ENCODE measurements at places on chromosomes 7 and 10.

- DNase-seq, result no peak
These were observed 121.4 kb upstream of the RET start for GRCh38 chr10:42955493-42955889.

DNA sequence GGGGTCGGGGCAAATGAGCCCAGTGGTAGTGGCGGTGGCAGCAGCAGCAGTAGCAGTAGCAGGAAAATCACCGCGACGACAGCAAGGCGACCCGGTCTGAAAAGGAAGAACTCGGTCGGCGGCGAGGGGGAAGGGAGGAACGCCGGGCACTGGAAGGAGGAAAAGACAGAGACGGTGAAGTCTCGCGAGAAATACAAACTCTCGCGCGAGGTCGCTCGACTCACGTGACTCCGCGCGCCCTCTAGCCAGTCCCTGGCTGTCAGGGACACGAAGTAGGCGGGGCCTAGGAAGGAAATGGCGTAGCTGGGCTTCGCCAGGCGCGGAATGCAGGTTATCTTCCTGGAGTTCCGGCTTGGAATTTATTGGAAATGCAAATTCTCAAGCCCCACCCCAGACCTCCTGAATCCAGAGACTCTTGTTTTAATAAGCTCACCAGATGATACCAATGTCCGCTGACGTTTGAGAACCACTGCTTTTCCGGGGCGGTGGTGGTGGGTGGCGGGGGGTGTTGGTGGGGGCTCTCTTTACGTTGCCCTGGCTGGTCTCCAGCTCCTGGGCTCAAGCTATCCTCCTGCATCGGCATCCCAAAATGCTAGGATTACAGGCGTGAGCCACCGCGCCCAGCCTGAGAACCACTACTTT lies at the start of gene SMNDC1:
Gene SMNDC1 (minus strand): TSS at position 141 of the 642 bp plus-strand sequence. CDS start 1,333 bp downstream, outside the sequence.
- peak; percentile 98 for DNase-seq

DNA sequence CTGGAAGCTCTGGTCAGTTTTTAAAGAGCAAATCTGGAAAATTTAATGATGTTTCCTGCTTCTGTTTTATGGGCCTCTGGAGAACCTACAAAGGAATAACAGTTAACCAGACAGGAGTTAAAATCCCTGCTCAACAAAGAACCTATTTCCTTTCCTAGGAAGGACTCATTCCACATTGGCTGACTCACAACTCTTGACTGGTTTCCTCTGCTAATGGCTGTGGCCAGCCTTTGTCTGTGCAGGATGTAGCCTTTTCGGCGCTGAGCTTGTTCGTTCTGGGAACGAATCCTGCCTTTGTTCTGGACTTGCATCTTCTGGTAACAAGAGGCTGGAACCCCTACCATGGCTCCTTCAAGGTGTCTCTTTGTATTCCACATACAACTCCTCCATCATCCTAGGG lies 112.8 kb upstream of the PDCD4 start:
- no peak for DNase-seq

- DNase-seq, result no peak
These were observed 175.5 kb upstream of the MYO3A start for GRCh38 chr10:25758511-25758910.

GRCh38 chr10:33087922-33088321 lies 129.9 kb upstream of the ITGB1 start:
- no peak for DNase-seq

GRCh38 chr10:52276986-52277385 lies 37.1 kb upstream of the DKK1 start:
- no peak for DNase-seq

- no peak for DNase-seq
These were observed 64.0 kb upstream of the PCBD1 start for GRCh38 chr10:70952401-70952800.

DNA sequence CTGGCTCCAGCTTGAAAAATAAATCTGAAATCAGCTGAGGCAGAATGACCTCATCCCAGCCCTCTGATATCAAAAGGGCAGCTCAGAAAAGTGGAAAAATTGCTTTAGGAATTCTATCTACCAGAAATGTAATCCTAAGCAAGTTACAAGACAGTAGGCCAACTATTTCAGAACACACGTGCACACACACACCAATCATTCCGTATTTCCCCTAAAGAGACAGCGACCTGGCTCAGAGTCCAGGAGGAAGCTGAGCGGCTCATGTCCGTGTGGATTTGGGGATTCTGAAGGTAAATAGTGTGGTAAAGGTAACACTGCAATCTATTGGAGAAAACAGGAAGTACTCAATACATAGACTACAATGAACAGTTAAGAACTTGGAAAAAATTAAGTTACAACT lies 288.2 kb downstream of the CALN1 start:
- no peak for DNase-seq

GRCh38 chr10:113991091-113991860 lies 52.4 kb upstream of the ADRB1 start:
- no peak for DNase-seq

DNA sequence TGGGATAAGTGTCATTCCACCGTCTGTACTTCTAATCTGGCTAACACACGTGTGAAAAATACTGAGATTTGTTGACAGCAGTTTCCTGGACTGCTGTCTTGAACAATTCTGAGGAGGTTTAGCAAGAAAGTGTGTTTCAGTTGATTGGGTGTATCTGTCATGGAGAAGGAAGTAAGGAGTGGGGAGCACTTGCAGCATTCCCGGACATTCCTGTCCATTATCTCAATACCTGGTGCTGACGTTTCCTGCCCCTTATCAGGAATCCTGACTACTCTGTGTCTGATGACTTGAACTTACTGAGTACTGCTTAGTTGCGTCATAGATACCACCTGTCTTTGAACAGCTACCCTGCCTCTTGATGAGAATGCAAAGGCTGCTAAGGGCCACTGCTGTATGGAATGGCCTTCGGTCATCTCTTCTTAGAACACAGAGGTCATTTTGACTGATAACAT lies 72.0 kb upstream of the VKORC1L1 start:
- no peak for DNase-seq

GRCh38 chr7:151550656-151551286 lies 31.1 kb upstream of the RHEB start:
- no peak for DNase-seq

- no peak for DNase-seq
These were observed 123.9 kb downstream of the CACNA2D1 start for GRCh38 chr7:82319674-82320118.

DNA sequence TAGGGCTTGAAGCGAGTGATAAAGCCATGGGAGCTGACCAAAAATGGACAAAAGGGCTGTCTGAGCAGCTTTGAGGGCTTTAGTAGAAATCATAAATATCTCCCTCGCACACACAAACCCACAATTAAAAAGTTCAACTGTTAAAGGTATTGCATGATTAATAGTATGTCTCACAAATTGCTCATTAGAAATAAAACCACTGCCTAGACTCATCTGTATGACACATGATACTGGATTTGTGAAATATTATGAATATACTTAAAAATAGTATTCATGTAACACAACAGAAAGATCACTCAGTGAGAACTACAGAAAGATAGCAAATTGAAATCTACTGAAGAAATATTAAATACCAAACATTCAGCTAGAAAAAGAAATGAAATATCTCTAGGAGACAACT lies 11.9 kb upstream of the PTPN12 start:
- DNase-seq, result no peak

DNA sequence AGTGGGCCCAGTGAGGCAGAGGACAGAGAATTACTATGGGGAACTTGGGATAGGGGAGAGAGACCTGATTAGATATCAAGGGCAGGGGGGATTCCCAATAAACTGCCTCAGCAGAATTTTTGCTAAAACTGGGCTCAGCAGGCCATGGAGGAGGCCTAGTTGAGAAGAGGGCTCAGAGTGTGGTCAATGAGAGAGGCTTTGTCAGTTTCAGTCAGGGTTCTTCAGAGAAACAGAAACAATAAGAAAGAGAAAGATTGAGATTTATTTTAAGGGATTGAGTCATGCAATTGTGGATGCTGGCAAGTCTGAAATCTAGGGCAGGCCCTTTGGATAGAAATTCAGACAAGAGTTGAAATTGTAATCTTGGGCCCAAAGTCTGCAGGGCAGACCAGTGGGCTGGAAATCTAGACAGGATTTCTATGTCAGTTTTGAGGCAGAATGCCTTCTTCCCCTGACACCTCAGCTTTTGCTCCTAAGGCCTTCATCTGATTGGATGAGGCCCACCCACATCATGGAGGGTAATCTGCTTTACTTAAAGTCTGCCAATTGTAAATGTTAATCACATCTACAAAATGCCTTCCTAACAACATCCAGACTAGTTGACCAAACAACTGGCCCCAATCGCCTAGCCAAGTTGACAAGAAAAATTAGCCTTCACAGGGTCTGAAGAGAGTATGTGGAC lies 33.5 kb upstream of the CCSER2 start:
- no peak for DNase-seq

DNA sequence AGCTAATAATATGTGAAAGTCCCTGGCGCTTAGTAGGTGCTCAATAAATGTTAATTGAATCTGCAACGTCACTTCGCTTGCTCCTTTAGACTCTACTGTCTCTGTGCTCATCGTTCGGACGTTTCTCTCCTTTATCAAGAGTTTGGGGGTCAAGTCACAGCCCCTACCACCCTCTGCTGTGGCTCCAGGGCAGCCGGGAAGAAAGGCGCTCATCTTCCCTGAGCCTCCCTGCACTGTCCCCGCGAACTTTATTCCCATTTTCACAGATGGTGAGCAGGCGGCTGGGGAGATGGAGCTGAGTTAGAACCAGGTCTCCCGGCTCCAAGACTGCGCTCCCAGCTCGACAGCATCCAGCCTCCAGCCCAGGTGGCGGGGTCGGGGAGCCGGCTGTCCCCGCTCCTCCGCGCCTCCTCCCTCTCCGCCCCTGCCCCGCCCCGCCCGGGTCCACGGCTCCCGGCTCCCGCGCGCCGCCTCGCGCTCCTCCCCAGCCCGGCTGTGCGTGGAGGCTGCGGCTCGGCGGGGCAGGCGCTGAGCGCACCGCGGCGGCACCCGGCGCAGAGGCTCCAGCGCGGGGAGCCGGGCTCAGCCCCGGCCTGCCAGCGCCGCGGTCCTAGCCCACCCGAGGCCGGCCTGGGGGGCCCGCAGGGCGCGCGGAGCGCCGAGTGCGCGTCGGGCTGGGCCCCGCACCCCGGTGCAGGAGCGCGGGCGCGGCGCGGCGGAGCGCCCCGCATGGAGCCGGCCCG lies at the start of gene CLEC2L:
Gene CLEC2L (plus strand): TSS at position 487 of the 743 bp plus-strand sequence. CDS start 243 bp downstream, at position 730.
- DNase-seq, result no peak

Data from CD8-positive, alpha-beta memory T cell (primary cell).